ENCODE measurements at places on chromosomes 12 and 14.

DNA sequence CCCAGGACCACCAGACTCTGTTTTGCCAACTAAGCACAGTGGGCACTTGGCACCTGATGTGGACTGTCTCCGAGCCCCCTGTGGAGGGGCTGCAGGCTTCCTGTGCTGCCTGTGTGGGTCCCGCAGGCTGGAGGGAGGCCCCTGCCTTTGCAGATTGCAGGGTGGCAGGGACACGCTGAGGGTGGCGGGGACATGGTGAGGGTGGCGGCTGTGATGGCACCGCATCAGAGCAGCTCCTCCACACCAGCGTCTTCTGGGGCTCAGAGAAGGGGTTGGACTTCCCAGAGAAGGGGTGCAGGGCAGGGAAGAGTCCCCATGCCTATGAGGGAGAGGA lies 8.1 kb downstream of the ZFYVE21 start:
- DNase-seq: no peak

DNA sequence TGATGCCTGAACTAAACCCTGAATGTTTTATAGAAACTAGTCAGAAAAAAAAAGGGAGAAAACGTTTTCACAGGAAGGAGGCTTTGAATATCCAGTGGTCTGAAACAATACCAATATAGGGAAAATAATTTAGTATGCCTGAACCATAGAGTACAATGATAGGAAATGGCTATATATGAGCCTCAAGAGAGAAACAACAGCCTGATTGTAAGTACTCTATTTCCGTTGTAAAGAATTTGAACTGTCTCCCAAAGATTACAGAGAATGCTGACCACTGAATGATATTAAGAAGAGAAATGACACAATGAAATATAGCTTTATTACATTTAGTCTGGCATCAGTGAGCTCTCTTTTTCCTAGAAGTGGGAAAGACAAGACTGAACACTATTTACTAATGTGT lies 5.5 kb upstream of the GABARAPL1 start:
- DNase-seq: no peak

DNA sequence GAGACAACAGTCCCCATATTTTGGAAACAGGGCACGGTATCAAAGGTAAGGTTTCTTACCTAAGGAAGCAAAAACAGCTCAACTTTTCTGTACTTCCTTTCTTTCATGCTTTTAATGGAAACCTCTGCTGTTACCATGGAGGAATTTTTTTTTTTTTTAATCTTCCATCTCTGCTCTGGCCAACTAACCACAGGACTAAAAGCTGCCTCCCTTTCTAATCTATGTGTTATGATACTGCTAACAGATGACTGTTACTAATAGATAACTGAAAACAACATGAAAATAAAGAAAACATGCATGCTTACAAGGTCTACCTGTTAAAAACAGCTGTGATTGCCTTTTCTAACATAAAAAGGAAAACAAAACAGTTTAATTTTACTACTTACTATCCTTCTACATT lies 168.4 kb downstream of the SOX5 start:
- DNase-seq: no peak

DNA sequence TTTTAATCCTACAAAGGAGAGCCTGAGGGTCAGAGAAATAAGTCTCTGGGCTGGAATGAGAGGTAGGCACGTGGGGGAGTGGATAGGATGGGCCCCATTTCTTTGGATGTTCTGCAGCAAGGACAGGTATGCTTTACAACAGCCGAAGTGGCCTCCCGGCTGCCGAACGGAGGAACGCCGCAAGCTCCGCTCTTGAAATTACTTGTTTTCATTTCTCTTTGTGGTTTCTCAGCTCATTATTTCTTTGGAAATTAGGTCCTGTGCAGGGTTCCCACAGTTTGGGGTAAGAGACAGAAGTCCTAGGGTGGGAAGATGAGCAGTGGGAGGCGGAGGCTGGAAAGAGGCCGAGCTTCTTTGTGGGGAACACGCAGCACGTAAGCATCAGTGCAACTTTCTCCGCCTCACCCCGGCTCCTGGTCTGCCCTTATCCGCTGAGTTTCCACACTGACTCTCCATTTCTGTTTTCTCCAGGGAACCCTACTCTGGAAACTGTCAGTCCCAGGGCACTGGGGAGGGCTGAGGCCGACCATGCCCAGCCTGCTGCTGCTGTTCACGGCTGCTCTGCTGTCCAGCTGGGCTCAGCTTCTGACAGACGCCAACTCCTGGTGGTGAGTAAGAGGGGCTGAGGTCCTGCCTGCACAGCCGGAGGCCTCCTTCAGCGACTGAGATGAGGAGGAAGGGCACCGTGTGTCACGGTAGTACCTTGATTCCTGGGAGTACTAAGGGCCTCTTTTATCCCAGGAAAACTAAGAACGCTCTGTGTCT lies 2.0 kb downstream of the WNT5B start:
- DNase-seq: no peak

All from Right ventricle myocardium inferior (tissue), 1 donor.